Gastroesophageal sphincter (tissue), 4 donors: ENCODE measurements at places on chromosomes 4 and X.

DNA sequence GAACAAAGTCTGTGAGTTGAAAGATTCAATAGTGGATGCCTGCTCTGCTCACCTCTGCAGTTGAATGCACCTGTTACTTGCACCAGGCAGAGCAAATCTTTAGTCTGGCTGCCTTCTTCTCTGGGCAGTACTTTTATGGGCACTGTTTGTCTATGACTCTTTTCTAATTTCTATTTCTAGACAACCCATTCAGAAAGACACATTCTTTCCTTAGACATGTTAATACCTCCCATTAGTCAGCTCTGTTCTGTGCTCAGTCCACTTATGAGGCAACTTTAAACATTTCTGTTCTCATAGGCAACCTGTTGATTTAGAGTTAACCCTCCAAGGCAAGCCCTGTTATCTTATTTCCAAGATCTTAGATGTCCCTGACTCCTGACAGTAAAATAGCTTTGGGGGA lies 108.9 kb downstream of the SYNPO2 start:
- peaks cover 94% of the 10 kb centered on the region for H3K4me1 ChIP-seq
- ATAC-seq: peak; percentile 79
- peak overlapping the region; percentile 100 for H3K27ac ChIP-seq
- no peaks in the 10 kb centered on the region for H3K27me3 ChIP-seq
- H3K36me3 ChIP-seq: no peaks in the 10 kb centered on the region
- peak overlapping the region; percentile 22 for H3K4me3 ChIP-seq

DNA sequence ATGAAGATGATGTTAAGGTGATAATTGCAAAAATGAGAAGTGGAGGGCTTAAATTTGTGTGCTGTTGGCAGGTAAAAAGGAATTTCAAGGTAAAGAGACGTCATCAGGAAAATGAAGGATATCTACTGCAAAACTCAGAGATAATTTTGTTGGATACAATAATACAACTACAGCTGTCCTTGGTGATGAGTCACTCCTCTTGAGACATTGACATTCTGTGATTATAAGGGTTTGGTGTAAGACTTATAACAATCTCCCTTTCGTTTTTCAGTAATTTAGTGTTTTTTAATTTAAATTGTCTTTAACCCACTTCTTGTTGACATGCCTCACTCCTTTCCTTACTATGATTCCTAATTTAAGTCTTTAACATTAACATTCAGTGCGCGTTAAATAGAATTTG lies 1074.1 kb upstream of the SLIT2 start:
- H3K27me3 ChIP-seq: no peaks in the 10 kb centered on the region
- H3K4me1 ChIP-seq: no peaks in the 10 kb centered on the region
- H3K27ac ChIP-seq: no peak overlapping the region
- no peak for ATAC-seq

DNA sequence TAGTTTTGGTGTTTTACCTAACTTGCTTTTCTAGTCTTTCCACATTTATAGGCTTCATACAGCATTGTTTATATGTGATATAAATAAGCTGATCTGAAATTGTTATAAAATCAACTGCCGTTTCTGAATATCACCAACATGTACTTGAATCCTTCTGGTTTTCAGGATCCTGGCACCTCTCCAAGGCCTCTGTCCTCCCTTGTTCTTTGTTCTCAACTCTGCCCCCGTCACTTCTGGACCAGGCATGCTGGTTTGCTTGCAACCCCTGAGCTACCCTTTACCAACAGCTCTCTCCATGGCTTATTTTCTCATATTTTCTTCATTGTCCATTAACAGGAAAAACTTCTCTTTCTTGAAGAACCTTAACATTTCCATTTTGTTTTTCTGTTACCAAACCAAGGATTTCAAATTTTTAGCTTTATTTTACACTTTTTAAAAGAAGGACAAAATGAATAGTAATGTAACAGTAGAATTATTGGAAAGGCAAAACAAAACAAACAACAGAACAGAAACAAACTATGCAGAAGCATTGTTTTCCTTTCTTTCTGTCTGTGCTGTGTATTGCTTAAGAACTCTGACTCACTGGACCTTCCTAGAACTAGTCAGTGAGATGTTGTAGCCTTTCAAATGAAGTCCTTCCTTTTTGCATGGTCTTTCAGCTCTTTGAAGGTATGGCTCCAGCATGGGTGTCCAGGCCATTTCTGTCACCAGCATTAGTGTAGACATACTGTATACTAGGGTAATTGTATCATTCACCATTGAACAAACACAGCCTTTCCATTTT lies 44.8 kb downstream of the BANK1 start:
- no peaks in the 10 kb centered on the region for H3K4me1 ChIP-seq
- H3K4me3 ChIP-seq: no peak overlapping the region
- H3K27ac ChIP-seq: no peak overlapping the region
- no peak for ATAC-seq
- H3K36me3 ChIP-seq: no peaks in the 10 kb centered on the region
- no peaks in the 10 kb centered on the region for H3K27me3 ChIP-seq

DNA sequence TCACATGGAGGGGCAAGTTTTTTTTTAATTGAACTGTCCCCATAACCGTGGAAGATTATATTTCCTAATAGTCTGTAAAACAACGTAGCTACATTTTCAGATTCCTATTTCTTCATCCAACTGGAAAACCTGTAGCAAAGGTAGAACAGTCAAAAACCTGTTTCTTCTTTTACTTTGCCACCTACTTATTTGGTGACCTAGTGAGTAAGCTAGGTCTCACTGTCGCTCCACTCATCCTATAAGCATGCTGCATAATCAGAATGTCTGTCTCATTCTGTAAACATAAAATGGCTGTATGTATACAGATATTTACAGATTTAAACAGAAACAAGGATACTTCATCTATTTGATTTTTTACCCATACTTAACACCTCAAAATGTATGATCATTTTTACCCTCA lies 20.4 kb downstream of the MAML3 start:
- H3K4me1 ChIP-seq: no peaks in the 10 kb centered on the region
- no peaks in the 10 kb centered on the region for H3K36me3 ChIP-seq
- no peak overlapping the region for H3K4me3 ChIP-seq

GRCh38 chr4:76926841-76927240 lies 22.7 kb upstream of the SEPTIN11 start:
- H3K36me3 ChIP-seq: no peaks in the 10 kb centered on the region
- no peak overlapping the region for H3K27ac ChIP-seq
- H3K4me1 ChIP-seq: no peaks in the 10 kb centered on the region
- H3K27me3 ChIP-seq: no peaks in the 10 kb centered on the region

DNA sequence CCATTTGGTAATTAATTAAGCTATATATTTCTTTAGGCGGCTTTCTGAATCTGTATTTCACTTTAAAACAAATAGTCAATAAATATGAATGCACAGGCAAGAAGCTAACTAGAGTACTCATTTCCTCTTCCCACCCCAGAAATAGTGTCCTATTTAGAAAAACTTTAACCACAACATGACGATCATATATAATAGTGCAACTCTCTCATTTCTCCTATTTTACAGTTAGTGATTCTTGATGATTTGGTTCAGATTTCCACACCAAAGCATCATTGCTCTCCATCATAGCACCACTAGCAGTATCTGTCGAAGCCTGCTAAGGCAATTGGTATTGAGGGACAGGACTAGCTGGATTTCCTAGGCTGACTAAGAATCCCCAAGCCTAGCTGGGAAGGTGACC lies 184.0 kb upstream of the GALNTL6 start:
- no peak for ATAC-seq
- no peaks in the 10 kb centered on the region for H3K4me1 ChIP-seq
- H3K27me3 ChIP-seq: no peaks in the 10 kb centered on the region
- no peak overlapping the region for H3K27ac ChIP-seq

DNA sequence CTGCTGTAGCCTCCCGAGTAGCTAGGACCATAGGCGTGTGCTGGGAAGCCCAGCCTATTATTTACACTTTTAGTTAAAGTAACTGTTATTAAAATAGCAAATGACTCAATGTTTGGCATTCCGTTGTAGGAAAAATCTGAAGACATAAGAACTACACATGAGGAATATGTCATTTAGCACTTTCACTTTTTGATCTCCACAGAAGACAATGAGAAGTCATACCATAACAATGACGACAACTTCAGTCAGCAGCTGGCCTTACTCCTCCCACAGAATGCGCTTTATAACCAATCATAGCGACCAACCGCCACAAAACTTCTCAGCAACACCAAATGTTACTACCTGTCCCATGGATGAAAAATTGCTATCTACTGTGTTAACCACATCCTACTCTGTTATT lies 6.7 kb downstream of the GPR34 start:
- H3K36me3 ChIP-seq: no peaks in the 10 kb centered on the region
- ATAC-seq: no peak
- H3K4me1 ChIP-seq: no peaks in the 10 kb centered on the region

DNA sequence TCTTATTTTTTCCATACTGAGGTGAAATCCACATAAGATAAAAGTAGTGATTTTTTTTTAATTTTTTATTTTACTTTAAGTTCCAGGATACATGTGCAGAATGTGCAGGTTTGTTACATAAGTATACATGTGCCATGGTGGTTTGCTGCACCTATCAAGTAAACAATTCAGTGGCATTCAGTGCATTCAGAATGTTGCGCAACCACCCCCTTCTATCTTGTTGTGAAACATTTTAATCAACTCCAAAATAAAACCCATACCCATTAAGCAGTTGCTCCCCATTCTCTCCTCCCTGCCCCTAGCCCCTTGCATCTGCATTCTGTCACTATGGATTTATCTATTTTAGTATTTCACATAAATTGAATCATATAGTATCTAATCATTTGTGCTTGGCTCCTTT lies 121.2 kb downstream of the KLHL13 start:
- H3K4me3 ChIP-seq: no peak overlapping the region
- ATAC-seq: no peak
- no peak overlapping the region for H3K27ac ChIP-seq

DNA sequence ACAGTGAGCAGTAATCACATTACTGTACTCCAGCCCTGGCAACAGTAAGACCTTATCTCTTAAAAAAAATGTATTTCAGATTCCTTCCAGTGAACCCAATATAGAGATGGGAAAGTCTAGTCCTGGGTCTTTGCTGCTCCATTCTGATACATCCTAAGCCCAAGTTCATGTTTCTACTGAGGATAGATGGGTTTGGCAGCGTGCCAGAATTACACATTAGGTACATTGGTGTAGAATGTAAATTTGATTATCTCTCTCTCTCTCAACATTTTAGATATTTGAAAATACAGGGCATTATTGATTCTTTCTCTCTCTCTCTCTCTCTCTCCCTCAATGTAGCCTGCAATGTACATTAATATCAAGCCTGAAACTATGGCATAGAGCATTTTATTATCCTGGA lies 43.5 kb upstream of the ZNF330 start:
- ATAC-seq: no peak
- no peak overlapping the region for H3K27ac ChIP-seq
- no peaks in the 10 kb centered on the region for H3K27me3 ChIP-seq
- H3K36me3 ChIP-seq: no peaks in the 10 kb centered on the region
- no peak overlapping the region for H3K4me3 ChIP-seq

- H3K4me3 ChIP-seq: peak overlapping the region; percentile 59
- peak overlapping the region; percentile 98 for H3K27ac ChIP-seq
- no peaks in the 10 kb centered on the region for H3K27me3 ChIP-seq
- H3K36me3 ChIP-seq: peaks cover 22% of the 10 kb centered on the region
Measured at GRCh38 chr4:185143601-185143969, 519 bp downstream of the SLC25A4 start.

DNA sequence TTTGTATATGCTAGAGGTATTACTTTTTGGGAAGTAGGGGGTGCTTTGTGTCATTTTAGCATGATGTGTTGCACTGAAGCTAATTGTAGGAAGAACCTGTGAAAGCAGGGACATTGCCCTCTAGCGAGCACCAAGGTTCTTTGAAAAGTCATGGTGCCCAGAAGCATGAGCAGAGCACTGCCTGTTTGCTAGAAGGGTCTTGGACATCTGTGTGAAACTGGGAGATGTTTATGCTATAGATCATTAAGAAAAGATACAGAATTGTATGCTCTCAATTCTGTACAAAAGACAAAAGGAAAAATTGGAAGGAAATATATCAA lies 14.7 kb downstream of the GRPR start:
- no peak for ATAC-seq
- H3K36me3 ChIP-seq: no peaks in the 10 kb centered on the region
- H3K27ac ChIP-seq: no peak overlapping the region
- H3K4me3 ChIP-seq: no peak overlapping the region
- H3K4me1 ChIP-seq: no peaks in the 10 kb centered on the region
- H3K27me3 ChIP-seq: no peaks in the 10 kb centered on the region

GRCh38 chrX:15674514-15674840 lies 9.9 kb upstream of the CLTRN start:
- ATAC-seq: no peak
- H3K27ac ChIP-seq: peak overlapping the region; percentile 98
- H3K4me3 ChIP-seq: peak overlapping the region; percentile 99

GRCh38 chr4:1218634-1219565 lies 30.0 kb downstream of the CTBP1 start:
- H3K4me1 ChIP-seq: no peaks in the 10 kb centered on the region
- H3K27ac ChIP-seq: peak overlapping the region; percentile 29
- H3K36me3 ChIP-seq: peaks cover 74% of the 10 kb centered on the region
- H3K4me3 ChIP-seq: no peak overlapping the region

- H3K4me3 ChIP-seq: no peak overlapping the region
- no peaks in the 10 kb centered on the region for H3K27me3 ChIP-seq
- no peaks in the 10 kb centered on the region for H3K4me1 ChIP-seq
- no peaks in the 10 kb centered on the region for H3K36me3 ChIP-seq
- ATAC-seq: no peak
- no peak overlapping the region for H3K27ac ChIP-seq
Measured at GRCh38 chr4:184818216-184818564, 7.6 kb downstream of the ACSL1 start.

DNA sequence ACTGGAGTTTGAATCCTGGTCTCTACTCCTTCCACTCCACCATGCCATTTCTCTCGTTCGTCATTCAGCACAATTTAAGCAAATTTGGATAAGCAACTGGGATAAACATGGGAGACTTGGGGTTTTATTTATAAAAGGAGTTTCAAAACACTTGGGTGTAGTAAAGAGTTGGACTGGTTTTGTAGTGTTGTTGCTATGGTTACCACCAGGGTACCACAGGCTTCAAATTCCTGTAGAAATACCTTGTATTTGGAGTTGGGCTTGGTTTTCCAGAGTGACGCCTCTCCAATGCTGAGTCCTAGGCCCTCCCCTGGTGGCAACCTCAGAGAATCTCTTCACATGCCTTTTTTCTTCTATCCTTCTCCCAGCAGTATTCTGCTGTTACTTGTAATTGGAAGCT lies 27.9 kb upstream of the PHOX2B start:
- H3K36me3 ChIP-seq: no peaks in the 10 kb centered on the region
- H3K27me3 ChIP-seq: peaks cover 30% of the 10 kb centered on the region
- no peak for ATAC-seq
- no peak overlapping the region for H3K27ac ChIP-seq

DNA sequence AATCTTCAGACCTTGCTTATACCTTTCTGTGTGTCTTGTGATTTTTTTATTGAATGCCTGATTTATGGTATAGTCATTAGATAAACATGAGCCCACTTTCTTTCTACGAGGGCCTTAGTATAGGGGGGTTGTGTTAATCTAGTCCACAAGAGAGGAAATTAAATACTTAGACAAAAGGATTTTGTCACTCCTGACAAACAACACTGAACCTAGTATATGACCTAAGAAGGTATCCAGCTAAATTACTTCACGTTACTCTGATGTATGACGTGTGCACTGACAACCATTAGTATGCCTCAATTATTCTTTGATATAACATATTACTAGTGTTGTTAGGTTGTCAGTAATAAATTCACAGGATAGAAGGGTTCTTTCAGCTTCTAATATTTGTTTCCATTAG lies 2.8 kb upstream of the PRR27 start:
- H3K27me3 ChIP-seq: no peaks in the 10 kb centered on the region
- no peak for ATAC-seq
